Mesenchymal stem cell (in vitro differentiated cells and primary cell): ENCODE measurements at places on chromosomes 16 and 17.
A peak's percentile ranks its signal among the peaks of the same experiment; 100 is the strongest.

DNA sequence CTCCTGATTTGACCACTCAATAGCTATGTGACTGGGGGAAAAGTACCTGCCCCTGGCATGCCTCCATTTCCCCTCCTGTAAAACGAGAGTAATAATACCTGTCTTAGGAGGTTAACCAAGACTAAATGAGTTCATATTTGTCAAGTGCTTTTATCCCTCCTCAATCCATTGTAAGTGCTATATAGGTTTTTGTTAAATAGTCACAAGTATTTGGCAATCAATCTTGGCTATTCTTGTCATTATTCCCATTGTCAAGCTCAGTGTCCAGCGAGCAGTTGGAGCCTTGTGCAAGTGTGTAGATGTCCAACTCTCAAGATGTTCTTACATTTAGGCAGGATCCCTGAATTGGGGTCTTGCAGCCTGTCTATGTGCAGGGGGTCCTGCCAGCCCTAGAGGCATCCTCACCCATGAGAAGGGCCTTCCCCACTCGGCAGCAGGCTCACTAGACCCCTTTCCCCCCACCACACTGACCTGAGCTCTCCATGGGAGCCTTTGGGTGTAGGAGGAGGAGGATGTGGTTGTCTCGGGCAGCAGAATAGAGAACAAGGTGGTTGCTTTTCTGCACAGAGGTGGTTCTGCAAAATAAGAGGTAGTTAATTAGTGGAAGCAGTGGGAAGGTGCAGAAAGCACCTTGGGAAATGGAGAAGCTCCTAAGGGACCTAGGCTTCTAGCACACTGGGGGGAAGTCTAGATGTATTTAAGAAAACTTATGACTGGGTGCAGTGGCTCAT lies 18.0 kb downstream of the PIK3R6 start:
- DNase-seq, result no peak
- H3K4me1 ChIP-seq, result no peaks in the 10 kb centered on the region
- H3K27me3 ChIP-seq, result no peaks in the 10 kb centered on the region
- no peak overlapping the region for H3K4me3 ChIP-seq
- no peak overlapping the region for H3K27ac ChIP-seq

- DNase-seq, result peak; percentile 73
- peaks cover 6% of the 10 kb centered on the region for H3K4me1 ChIP-seq
- H3K27me3 ChIP-seq, result no peaks in the 10 kb centered on the region
- peaks cover 49% of the 10 kb centered on the region for H3K36me3 ChIP-seq
- peak overlapping the region; percentile 58 for H3K27ac ChIP-seq
These were observed 481 bp downstream of the MYO19 start for GRCh38 chr17:36533935-36534839.

GRCh38 chr16:48608452-48608851 lies 1.5 kb downstream of the N4BP1 start:
- H3K27ac ChIP-seq, result no peak overlapping the region
- no peaks in the 10 kb centered on the region for H3K27me3 ChIP-seq
- H3K36me3 ChIP-seq, result no peaks in the 10 kb centered on the region
- H3K4me1 ChIP-seq, result peaks cover 15% of the 10 kb centered on the region
- peak; percentile 24 for DNase-seq
- H3K4me3 ChIP-seq, result peak overlapping the region; percentile 99

- H3K4me3 ChIP-seq, result no peak overlapping the region
- peaks cover 2% of the 10 kb centered on the region for H3K4me1 ChIP-seq
- H3K27me3 ChIP-seq, result peaks cover 12% of the 10 kb centered on the region
These were observed 3.2 kb upstream of the KRT20 start for GRCh38 chr17:40888196-40888720.

DNA sequence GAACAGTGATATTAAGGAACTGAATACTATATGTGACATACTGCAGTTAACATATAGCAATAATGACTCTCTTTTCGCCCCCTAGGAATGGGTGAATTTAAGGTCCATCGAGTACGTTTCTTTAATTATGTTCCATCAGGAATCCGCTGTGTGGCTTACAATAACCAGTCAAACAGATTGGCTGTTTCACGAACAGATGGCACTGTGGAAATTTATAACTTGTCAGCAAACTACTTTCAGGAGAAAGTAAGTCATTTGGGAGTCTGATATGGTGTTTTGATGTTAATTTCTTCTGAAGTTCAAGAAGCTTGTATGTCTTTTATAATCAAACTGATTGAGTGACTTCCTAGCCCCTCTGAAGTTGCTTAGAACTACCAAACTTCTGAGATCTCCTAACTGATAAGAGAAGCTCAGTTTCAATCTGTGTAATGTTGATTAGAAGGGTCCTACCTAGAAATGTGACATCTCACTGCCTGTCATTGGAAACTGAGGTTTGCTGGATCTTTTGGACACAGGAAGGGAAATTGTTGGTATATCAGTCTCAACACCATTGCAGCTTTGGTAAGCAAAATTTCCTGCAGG lies 1.0 kb downstream of the UTP4 start:
- no peaks in the 10 kb centered on the region for H3K27me3 ChIP-seq
- H3K36me3 ChIP-seq, result peaks cover 36% of the 10 kb centered on the region
- peak; percentile 19 for DNase-seq
